ENCODE measurements at places on chromosomes 7 and 10.

GRCh38 chr10:13917791-13918190, 331.0 kb downstream of the PRPF18 start:
- DNase-seq, result no peak

DNA sequence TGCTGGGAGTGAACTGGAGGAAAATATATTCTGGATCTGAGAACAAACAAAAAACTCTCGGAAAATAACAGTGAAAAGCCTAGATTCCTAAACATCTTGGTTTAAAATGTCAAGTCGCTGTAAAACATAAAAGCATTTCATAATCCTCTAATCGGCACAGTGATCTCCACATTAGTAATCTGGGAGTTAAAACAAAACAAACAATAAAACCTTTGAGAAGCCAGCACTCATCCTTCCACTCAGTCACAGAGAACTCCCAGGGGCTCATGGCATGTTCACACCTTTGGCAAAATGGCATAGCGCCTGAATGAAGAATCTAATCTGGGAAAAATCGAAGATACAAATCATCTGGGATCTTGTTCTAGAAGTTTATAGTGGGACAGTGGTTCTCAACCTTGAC, 24.1 kb upstream of the HPS1 start:
- no peak for DNase-seq

DNA sequence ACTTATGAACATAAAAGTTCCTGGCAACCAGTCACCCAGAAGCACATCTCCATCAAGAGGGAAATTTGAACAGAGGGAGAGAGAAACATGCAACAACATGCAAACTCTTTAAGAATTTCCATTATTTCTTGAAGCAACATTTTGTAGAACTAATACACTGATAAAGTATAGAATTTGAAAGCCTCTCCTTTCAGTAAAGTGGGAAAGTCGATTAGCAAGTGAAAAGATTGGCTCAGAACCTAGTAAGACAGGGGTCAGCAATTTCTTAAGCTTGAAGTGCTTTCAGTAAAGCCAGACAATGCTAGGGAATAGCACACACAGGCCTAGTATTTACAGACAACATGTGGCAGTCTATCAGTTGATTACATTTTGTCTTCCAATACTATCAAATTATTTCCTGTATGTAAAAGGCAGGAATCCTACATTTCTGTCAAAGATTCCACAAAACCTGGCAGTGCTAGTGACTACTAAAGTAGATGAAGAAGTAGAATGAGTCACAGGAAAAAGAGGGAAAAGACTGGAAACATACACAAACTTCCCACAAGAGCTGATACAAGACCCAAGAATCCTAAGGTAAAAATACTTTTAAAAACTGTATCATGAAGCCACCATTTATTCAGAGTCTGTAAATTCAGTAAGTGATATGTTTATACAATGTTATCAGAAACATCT, 25.2 kb downstream of the DNAJC1 start:
- DNase-seq, result no peak

DNA sequence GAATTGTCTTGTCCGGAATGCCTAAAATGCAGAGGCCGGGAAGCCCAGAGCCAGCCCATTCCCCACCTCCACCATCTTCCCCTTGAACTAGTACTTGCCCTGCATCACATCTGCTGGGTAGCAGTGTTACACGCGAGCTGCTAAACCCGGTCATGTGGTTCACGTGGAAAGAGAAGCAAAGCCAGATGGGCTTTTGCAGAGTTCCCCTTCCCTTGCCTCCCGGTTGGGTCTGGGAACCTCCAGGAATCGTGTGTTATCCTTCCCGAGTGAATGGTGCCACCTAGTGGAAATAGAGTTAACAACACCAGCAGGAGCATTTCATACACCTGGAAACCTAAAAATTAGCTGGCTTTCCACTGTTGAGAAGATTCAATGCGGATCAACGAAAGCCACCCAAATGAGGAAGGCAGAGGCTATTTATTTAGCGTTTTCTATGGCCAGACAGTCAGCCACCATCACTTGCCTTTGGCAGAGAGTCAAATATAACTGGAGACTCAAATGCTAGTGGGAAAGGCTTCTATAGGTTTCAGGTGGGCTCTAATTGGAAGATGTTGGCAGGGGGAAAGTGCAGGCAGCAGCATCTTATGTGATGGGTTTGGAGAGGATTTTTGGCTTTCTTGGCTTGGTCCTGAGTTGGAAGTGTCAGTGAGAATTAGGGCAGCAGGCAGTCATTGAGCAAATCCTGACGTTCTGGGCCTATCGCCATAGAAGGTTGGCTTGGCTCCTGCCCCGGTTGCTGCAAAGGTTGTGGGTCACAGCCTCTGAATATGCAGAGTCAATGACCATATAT, 12.9 kb upstream of the DENND2A start:
- DNase-seq, result no peak

DNA sequence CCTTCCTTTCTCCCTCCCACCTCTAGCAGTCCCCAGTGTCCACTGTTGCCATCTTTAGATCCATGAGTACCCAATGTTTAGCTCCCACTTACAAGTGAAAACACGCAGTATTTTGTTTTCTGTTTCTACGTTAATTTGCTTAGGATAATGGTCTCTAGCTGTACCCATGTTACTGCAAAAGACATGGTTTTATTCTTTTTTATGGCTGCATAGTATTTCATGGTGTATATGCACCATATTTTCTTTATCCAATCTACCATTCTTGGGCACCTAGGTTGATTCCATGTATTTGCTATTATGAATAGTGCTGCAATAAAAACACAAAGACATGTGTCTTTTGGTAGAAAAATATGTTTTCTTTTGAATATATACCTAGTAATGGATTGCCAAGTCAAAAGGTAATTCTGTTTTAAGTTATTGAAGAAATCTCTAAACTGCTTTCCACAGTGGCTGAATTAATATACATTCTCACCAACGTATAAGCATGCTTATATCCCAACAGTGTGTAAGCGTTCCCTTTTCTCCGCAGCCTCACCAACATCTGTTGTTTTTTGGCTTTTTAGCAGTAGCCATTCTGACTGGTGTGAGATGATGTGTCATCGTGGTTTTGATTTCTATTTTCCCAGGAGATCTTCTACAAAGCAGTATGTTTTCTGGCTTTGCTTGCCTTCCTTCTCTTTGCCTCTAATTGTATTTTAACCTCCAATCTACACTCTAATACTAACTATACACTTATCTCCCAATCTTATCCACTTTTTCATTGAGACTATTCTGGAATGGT, 179.5 kb upstream of the PHF14 start:
- no peak for DNase-seq

DNA sequence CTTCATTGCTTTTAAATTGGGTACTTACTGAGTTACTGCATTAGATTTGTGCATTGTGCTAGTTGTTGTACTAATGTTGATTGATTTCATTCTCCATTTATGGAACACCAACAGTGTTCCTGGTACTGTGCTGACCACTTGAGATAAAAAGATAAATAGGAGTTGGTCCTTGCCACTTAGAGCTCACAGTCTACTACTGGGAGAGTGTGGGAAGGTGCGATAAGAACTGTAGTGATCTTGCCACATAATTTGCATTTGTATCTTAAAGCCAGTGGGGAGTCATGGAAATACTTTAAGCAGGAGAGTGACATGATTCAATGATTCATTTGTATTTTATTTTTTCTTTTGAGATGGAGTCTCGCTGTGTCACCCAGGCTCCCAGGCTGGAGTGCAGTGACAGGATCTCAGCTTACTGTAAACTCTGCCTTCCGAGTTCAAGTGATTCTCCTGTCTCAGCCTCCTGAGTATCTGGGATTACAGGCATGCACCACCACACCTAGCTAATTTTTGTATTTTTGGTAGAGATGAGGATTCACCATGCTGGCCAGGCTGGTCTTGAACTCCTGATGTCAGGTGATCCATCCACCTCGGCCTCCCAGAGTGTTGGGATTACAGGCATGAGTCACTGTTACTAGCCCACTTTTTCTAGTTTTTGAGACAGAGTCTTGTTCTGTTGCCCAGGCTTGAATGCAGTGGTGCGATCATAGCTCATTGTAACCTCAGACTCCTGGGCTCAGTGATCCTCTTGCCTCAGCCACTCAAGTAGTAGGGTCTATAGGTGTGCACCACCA, 51.2 kb upstream of the TMEM248 start:
- no peak for DNase-seq

DNA sequence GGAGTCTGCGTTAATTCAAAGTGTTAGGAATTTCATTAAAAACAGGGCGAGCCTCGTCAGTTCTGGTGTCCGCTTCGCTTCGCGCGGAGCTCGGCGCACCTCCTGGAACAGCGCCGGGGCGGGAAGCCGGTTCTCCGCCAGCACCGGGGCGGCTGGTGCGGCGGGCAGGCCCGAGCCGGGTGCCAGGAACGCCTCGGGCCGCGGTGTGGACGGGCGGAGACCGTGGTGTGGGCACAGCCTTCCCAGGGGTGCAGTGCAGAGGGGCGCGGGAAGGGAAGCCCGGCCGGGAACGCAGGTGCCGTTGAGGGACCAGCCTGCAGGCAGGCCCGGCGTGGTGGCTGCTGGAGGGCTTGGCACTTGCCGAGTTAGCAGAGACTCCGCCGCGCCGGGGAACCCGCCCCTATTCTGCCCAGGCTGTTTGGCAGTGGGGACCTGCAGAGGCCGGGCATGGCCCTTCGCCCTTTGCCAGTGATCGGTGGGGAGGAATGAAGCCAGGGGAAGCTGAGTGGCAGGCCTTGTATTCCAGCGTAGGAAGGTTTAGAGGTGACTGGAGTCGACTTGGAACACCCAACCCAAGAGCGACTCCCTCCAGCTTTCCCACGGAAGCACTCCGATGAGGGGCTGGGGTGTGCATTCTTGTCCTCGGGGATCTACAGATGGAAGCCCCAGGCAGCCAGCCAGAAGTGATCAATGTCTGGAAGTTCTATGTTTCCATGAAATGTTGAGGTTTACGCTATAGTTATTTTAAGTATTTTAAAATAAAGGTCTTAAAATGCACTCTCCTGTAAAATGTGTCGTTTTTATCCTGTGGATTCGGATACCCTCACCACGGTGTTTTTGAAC, 945 bp upstream of the RHEB start:
- no peak for DNase-seq

DNA sequence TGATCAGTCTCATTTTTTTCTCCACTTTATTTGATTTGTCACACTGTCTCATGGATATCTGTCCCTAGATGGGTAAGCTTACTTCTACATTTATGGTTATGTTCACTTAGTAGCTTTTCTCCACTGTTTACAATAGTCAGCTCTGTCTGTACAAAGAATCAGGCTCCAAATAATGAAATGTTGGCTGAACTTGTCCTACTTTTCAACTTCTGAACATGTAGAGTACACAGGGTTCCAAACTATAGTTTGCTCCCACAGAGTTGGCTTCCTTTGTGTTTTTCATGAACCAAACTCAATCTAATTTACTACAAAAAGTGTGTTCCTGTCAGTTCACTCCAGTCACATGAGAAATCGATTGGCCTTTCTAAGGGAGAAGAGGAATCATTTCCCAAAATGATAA, 175.0 kb downstream of the CCDC71L start:
- DNase-seq, result no peak
